ENCODE measurements at places on chromosomes 13 and 19.

DNA sequence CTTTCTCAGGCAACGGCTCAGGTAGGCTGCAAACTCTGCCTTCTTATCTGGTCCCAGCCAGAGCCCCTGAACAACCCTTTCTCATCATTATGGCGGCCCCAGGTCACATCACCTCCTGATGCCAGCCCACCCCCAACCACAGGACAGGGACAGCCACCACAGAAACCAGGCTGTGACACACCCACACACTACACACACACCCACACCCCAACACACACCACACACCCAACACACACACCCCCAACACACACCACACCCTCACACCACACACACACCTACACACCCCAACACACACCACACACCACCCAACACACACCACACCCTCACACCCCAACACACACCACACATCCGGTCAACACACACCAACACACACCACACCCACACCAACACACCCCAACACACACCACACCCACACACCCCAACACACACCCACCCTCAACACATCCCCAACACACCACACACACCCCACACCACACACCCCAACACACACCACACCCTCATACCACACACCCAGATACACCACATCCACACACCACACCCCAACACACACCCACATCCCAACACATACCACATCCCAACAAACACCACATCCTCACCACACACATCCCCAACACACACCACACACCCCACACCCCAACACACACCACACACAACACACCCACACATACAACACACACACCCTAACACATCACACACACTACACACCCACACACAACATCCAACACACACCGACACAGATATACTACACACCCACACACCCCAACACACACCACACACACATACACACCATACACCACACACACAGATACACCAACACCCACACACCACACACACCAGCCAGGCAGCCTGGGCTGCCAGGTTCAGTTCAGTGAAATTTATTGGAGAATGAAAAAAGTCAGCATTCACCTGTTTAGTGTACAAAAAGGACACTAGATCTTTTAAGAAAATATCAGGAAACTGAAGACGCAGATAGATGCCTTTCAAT is 4.2 kb upstream of the ISYNA1 start:
- no peak for DNase-seq

- no peak for DNase-seq
Observed at GRCh38 chr13:31049833-31050232, 111.9 kb downstream of the HSPH1 start.

DNA sequence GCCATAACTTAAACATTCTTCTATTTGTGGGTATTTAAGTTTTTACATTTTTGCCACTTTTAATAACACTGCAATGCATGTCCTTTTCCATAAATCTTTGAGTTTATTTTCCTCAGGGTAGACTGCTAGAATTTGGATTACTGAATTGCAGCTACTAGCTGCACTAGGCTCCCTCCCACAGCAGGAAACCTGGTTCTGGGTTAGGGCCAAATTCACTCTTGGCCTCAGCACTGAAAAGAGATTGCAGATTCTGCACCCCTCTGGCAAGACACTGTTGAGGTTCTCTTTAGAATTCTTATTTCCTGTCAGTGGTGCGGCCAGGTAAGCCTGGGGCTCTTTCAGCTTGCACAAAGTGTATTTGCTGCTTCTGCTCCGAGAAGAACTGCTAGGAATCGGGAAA is 155.7 kb downstream of the ENOX1 start:
- no peak for DNase-seq

- DNase-seq = no peak
Observed at GRCh38 chr13:97139691-97140090, 82.4 kb upstream of the MBNL2 start.

- no peak for DNase-seq
Observed at GRCh38 chr19:55468054-55468393, 3.5 kb upstream of the C19orf85 start.

- no peak for DNase-seq
Observed at GRCh38 chr19:18814063-18814462, 17.7 kb upstream of the UPF1 start.

GRCh38 chr19:15488489-15489226 is 9.4 kb upstream of the PGLYRP2 start:
- no peak for DNase-seq
